ENCODE measurements at places on chromosomes 2 and 18.

GRCh38 chr2:231717281-231718171 is 9.2 kb downstream of the PTMA start:
- peak; percentile 30 for DNase-seq

DNA sequence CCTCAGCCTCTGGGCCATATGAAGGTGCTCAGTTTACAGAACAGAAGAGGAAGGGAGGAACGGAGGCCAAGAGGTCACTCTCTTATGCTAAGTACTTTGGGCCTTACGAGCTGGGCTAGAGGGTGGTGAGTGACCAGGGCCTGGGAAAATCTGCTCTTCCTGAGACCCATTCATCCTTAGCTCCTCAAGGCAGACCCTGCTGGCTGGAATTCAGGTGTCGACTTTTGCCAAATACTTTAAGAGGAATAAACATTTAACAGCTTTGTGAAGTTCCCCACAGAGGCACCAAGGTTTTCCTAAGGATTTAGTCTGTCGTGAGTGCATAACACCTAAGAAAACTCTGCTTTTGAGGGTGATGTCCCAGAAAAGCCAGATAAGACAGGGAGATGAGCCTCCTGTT is 129.7 kb upstream of the SIX2 start:
- no peak for DNase-seq

- no peak for DNase-seq
These were observed 44.6 kb downstream of the HAUS1 start for GRCh38 chr18:46148810-46149209.

DNA sequence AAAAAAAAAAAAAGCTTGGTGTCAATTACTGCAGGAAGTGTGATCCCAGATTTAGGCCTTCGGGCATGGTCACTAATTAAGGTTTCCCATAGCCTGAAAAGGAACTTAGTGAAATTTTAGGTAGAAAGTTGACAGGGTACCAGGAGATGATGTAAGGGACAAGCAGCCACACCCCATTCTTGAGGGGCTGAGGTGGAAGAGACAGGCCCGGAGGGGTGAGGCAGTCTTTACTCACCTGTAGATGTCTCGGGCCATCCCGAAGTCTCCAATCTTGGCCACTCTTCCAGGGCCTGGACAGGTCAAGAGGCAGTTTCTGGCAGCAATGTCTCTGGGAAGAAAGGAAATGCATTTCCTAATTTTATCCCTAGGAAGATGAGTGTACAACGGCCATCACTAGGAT is 94.3 kb downstream of the CLIP4 start:
- no peak for DNase-seq

DNA sequence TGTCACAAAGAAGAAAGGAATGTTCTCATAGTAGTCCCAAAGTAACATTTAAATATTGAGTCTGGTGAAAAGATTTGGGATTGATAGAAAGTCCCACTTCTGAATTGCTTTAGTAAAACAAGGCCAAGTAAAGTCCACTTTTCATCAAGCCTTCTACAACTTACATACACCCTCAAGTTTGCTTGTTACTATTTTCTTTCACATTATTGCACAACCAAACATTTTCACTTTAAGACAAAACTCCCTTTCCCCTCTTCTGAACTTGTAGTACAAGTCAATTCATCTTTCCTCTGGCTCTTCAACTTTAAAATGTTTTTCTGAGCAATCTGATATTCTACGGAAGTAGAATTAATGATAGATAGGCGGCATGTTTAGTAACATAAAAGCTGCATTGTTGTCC is 11.0 kb downstream of the MAIP1 start:
- no peak for DNase-seq

DNA sequence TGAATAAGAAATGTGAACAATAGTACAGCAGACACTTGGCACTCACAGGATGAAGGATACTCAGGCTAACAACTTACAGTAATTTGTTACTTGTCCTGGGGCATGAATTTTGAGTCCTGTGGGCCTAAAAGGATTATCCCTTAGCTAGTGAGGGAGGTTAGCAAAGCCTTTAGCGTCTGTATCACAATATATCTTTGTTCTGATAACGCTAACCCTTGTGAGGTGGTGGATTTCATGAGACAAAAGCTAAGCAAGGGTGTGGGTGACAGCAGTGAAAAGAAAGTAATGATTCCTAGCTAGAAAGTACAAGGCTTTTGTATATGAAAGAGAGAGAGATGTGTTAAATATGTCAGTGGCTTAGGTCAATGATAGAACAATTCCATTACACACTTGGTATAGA is 46.8 kb upstream of the TTC21B start:
- no peak for DNase-seq

DNA sequence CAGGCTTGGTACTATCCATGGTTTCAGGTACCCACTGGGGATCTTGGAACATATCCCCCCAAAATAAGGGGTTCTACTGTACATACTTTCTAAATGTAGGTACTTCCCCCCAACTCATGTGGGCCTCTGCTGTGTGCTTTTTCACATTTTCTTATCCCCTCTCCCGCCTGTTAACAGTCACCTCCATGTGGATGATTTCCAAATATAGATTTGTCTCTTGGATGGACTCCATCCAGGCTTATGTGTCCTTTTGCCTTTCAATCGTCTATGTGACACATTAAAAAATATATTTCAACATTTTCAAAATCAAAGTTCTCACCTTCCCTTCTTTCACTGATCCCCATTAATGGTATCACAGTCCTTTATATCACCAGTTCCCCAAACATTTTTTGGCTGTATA is 44.4 kb downstream of the OSBPL6 start:
- no peak for DNase-seq

DNA sequence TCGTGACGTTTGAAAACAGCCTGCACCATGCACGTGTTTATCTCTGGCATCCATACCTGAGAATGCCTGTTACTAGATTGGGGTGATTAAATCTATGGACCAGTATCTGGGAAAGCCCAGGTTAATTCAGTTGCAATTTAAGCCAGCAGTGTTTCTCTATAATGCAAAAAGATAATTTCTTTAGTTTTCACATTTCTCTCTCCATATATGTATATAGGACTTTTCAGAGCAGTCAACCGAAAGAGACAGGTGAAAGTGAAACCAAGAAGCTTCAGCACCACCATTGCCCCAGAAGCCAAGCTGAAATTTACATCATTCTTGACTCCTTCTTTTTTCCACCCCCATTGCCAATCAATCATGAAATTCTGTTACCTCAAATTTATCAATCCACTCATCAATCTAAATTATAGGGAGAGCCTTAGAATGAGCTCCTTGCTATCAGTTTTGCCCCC is 2.7 kb upstream of the LRP2 start:
- no peak for DNase-seq

DNA sequence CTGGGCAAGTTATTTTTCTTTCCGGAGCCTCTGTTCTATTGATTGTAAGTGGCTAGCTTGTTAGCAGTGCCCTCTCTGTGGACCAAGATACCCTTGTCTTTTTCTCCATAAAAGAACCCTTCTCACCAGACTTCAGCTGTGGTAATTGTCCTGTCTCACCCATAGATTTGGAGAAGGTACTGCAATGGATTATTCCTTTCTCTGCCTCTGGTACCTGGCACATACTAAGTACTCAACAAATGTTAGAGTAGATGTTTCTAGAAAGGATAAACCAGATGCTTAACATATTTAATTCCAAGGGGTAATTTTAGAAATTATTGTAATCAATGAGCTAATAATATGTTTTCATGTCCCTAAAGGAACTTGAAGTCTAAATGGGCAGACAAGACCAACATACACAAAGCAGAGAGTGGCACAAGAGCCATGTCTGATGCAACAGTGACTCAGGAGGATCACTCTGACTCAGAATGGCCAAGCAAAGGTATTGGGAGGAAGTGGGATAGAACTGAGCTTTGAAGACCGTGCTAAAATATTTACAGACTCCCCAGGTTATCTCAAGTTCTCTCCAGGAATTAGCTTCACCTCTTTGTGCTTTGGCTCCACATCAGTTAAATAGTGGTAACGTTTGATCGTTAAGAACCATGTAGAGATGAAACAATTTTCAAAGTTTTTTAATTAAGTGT is 129.7 kb upstream of the OSR1 start:
- DNase-seq, result no peak

- no peak for DNase-seq
These were observed 82.6 kb downstream of the PKP4 start for GRCh38 chr2:158539176-158540005.

DNA sequence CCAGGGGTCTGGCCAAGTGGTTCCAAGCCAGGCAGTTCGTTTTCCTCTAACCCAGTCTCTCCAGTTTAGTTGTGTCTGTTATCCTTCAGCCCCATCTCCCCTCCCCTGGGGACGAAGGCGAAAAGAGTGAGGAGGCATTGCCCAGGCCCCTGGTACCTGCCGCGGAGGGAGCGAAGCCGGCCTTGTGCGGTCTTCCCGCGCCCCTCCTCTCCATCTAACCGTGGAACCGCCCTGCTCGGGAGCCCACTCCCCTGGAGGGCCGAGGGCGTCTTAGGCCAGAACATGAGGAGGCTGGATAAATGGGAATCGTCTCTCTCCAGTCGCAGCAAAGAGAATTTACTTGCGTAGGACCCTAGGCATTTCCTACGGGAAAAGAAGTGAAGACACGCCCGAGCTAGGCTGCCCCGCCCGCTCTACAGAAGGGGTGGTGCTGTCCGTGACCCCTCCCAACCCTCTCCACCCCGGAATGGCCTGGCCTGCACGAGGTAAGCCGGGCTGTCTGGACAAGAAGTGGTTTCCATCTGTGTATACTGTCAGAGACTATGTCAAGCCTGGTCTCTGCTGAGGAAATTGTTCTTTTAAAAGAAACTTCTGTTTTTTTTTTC is 156.2 kb downstream of the MIB1 start:
- DNase-seq, result no peak

Measured in stimulated activated CD4-positive, alpha-beta T cell treated with anti-CD3 and anti-CD28 coated beads, Interleukin-4, amount 100 ng/mL, for 48 hours (primary cell).